ENCODE measurements at places on chromosomes 2 and 18.

DNA sequence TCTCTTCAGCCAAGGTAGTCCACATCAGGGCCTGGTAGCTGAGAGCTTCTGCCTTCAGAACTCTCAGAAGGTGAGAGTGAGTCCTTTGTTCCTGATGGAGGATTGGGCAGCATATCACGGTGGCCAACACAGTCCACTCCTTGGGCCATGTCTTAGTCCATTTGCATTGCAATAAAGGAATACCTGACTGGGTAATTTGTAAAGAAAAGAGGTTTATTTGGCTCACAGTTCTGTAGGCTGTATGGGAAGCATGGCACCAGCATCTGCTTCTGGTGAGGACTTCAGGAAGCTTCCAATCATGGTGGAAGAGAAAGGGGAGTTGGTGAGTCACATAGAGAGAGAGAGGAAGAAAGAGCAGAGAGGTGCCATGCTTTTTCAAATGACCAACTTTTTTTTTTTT lies 98.8 kb downstream of the ADCYAP1 start:
- DNase-seq = no peak

DNA sequence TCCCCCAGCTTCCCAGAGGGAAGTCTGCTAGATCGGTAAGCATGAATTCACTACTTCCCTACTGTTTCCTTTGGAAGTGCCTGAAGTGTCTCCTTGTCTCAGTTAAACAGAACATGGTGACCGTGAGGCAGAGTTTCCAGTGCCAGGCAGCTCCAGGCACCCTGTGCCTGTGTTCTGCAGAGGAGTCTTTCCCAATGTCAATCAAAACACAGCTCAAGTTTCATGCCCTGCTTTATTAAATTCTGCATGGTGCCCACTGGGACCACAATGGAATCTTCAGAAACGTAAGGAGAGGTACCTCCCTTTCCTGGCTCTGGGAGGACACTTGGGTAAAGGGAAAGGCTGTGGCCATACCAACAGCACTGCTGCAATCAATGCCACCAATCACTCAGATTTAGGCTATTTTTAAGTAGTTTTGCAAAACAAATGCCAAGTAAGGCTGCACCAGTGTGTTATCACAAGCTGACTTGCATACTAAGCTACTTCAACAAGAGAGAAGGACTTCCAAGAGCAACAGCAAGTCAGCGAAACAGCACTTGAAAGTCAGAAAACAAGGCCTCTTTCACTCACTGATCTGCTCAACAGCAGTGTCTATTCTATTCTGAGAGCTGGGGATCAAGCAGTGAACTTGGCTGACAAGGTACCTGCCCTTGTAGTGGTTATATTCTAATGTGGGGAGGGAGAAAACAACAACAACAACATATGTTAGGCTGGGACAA lies 14.9 kb downstream of the LPIN2 start:
- DNase-seq = no peak

- no peak for DNase-seq
Observed at GRCh38 chr2:226730481-226730880, 69.1 kb downstream of the IRS1 start.

DNA sequence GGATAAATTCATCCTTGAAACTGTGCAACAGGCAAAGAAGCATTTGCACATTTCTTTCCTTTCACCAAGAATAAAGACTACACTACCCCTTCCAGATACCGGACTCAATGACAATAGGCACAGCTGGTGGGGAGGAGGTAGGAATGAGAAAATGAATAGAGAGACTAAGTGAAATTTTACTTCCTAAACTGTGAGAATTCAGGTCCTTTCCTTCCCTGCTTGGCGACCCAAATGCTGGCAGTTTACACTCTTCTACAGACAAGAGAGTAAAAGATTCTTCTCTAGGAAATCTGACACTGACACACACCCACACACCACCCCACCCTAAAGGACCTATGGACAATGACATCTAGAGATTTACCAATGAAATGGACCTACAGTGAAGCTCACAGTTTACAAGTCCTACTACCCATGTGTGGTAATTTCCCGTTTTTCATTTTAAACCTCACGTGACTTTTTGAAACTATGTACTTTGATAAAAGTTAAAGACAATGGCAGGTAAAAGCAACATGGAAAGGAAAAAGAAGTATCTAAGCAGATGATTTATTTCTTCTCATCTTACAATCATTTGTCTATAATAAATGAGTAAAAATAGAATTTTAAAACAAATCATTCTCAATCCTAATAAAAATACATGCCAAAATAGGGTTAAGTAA lies 27.9 kb downstream of the REV1 start:
- DNase-seq = no peak

GRCh38 chr2:200968162-200968561 lies 4.7 kb upstream of the ORC2 start:
- DNase-seq = no peak

DNA sequence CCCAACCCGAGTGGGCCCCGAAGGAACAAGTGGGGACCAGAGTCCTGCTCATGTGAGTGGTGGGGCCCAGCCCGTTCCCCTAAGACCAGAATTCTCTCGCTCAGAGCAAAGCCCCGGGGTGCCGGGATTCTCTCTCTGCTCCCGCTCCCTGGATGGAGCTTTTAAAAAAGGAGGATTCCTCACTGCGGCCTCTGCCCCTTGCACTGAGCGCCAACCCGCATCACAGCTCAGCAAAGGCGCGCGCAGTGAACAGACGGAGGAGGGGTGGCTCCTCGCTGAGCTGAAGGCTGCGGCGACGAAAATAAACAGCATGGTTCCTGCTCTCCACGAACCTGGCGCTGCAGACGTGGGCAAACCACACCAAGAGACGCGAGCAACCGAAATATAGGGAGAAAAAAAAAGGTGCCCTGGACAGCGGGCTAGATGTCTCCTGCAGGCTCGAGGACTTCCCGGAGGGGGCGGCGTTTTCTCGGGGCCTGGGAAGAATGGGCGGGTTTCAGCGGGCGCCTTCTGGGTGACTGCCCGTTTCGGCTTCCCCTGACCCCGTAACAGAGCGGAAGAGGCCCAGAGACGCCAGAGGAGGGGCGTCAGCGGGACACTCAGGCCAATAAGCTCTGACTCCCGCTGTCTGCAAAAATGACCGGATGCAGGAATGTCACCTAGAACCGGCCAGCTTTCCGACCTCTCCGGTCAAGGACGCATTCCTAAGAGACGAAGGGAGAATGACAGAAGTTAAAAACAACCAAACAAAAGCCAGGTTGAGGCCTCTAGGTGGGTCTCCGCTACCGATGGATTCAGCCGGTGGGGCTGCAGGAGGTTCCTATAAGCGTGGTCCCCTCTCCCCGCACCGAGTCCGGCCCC lies 819 bp upstream of the KLF11 start:
- DNase-seq = no peak

DNA sequence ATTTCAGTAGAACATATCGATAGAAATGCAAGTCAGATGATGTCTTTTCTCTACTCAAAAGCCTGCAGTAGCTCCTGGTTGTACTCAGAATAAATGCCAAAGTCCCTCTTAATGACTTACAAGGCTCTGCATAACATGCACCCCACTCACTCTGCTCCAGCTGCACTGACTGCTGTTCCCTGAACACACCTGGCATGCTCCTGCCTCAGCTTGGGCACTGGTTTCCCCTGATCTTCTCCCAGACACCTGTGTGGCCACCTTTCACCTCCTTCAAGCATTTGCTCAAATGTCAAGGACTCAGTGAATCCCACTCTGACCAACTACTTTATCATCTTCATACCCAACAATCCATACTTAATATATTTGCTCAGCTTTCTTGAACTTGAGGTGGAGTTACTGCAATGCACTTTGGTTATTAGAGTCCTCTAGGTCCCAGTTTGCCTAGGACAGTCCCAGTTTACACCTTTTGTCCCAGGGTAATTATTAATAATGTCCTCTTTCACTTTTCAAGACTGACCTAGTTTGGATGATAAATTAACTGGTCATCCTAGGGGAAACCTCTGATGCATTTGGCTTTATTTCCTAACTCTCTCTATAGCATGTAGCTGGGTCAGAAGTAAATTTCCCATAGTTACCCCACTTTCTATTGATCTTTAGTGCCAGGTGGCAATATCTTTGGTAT lies 44.1 kb downstream of the ACAA2 start:
- no peak for DNase-seq

All from activated CD8-positive, alpha-beta memory T cell treated with anti-CD3 and anti-CD28 coated beads for 1 hour (primary cell).